ENCODE measurements at places on chromosomes 4 and X.

DNA sequence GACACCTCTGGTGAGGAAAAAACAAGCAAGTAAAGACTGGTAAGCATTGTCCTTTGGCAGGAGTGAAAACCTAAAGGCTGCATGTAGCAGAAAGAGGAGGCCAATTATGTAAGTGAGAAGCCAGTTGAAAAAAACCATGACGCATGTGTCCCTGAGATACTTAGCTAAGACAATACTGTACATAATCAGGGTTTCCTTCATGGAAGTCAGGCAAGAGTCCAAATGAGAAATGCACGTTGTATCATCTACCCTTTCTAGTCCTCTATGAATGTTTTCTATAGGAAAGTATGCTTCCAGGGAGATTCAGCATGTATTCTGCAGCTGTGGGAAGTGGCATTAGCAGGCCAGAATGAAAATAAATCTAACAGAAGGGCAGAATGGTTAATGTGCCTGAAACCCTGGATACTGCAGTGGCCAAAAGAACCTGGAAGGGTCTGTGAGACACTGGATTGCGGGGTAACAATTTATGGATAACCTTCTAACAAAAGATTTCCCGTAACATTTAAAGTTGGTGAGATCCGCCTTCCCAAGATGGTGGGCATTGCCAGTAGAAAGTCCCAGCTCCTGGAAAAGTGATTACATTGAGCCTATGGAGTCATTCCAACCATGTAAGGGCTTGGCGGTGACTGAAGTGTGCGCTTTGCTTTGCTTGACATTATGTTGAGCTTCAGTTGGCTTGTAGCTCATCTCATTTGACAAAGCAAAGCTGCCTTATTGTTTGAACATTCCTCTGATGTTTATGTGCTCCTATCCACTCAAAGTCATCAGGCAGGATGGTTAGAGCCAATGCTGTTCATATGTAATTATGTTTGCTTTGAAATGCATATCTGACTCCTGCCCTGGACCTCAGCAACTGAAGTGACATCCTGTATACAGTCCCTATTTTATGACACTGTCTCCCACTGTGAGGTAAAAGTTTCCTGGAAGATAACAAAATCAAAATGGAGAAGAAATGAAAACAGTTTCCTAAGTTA is 200.4 kb downstream of the ARHGAP24 start:
- no peak for DNase-seq

DNA sequence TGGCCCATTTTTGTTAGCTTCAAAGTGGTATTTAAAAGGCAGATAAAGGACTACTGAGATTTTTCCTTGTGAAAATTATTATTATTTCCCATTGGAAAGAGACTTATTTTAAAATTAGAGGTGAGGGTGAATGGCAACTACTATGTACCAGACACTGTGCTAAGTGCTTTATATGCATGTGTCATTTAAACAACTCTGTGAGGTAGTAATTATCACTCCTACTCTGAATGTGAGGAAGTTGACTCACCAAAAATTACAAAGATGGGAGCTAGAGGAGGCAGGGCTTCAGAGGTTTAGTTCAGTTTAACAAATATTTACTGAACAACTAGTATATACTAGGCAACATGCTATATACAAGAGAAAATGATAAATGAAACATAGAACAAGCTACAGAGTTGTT is 78.2 kb downstream of the MSL3 start:
- DNase-seq = no peak

DNA sequence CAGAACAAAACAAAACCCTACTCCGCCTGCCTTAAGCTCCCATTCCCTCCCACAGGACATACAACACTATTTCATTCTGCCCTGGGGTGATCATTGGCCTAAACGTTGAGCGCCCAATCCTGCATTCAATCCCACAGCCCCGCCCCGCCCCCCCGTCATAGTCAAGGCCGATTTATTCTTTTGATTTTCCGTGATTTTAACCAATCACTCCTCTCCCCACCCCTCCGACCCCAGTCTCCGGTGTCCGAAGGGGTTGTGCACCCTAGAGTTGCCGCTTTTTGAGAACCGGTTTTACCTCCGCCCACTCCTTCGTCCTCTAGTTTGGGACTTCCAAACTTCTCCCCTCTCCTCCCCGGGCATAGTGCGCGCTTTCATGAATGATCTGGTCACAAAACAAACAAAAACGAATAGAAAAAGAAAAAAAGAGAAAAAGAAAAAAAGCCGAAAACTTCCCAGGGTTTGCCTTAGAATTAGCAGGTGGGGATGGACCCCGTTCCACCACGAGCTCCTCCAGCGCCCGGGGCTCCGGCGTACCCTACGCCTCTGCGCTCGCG is 446 bp upstream of the UBE2A start:
- peak; percentile 36 for DNase-seq

GRCh38 chr4:102505708-102506107 is 4.5 kb downstream of the NFKB1 start:
- no peak for DNase-seq

- DNase-seq = no peak
Measured at GRCh38 chrX:130100180-130100579, 10.1 kb downstream of the ELF4 start.

- DNase-seq = peak; percentile 5
Measured at GRCh38 chr4:88737307-88737941, 39.8 kb upstream of the NAP1L5 start.

Data from CD4-positive, alpha-beta T cell treated with Interleukin-21 for 1 hour (primary cell).